ENCODE measurements at places on chromosomes 3 and 15.

DNA sequence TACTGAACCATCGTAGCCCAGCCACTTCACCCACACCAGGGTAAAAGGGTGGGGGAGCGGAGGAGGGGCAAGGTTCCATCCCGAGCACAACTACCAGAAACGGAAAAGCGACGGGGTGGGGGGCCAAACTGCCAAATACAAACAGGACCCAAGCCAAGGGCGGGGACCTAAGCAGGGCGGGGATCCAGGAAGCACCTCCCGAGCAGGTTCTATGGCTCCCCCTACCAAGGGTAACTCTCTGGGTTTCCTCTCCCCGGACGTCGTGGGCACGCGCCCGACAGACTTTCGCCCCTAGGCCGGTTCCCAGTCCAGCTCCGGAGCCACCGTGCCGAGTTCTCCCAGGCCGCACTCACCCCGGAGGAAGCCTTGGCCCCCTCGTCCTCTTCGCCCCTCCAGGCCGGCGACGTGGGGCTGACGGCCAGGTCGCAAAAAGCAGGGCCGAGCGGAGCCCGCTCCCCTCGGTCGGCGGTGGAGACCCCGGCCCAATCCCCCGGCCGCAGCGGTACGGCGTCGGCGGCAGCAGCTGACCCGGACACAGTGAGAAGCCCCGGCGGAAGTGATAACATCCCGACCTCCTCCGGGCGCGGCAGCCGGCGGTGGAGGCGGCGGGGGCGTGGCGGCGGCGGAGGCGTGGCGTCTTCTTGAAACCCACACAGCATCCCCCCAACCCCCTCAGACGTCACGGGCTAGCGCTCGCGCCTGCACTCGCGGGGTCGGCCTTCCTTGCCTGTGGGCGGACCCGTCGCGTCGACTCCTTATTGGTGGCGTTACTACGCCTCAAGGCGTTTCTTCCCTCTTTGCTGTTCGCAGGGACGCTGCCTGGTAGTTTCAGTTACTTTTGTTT, at the start of gene BNIP2:
Gene BNIP2 (minus strand): TSS at position 539 of the 844 bp plus-strand sequence. CDS start 6,863 bp downstream, outside the sequence.
- peak; percentile 73 for DNase-seq

- DNase-seq: no peak
These were observed 43.8 kb downstream of the SPSB4 start for GRCh38 chr3:141094790-141095545.

GRCh38 chr3:117665296-117665695, 955.7 kb downstream of the TUSC7 start:
- DNase-seq: no peak

DNA sequence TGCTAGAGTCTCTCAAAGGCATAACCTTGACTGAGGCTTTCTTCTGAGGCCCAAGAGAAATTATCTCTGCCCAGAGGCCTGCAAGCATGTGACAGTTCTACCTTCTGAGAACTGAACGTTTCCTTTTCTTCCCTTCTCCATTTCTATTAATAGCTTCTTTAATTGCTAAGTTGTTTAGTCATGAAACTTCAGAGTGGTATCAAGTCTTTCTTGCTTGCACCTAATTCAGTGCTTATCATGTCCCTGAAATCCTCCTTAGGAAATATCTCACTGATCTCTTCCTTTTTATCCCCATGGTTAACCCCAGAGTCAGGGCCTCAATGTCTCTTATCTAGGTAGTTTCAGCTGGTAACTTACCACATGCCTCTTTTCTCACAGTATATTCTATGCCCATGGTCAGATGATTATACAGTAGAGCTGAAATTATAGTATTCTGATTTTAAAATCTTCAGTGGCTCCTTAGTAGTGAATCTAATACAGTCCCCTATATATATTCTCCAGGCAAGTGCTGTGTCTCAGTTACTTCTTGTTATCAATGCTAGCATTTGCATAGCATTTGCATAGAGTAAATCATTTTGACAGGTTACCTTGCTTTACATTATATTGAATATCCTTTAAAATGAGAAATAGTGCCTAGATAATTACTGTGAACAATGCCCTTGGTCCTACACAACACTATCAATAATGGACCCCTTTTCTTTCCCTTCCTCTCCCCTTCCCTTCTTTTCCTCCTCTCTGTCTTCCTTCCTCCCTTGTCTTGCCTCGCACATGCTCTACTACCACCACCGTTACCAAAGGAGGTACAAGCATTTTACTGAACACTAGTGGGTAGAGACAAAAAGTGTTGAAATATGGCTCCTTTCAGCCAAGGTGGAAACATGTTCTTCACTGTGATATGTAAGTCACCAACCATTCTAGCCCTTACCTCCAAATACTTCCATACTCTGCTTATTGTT, 33.0 kb downstream of the KBTBD8 start:
- no peak for DNase-seq

DNA sequence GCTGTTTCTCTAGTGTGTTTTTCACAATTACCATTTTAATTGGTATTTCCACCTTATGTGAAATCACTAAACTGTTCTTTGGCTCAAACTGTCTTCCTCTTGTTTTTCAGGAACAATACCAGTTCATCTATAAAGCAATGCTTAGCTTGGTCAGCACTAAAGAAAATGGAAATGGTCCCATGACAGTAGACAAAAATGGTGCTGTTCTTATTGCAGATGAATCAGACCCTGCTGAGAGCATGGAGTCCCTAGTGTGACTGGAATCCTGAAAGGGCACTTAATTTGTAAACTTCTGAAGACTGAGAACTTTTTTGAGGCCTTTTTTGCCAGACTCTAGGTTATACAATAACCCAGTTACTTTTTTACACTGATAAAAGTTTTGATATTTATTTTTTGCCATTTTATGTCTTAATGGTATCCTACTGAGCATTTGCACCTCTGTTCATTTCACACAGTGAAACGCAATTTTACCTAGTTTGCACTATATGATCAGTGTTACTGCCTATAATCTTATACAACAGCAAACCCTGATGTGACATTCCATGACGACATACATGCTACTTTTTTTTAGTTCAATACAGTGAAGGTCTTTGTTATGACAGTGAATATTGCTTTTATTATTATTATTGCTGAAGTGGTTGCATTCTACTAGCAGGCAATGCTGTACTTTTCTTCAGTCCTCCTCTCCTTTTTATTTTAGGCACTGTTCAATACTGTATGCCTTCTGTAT, 80.1 kb downstream of the FEZF2 start:
- DNase-seq: no peak

Measured in GM12892 (cell line).